ENCODE measurements at places on chromosomes 7 and 10. TPM values are rescaled to one million over a fixed set of nuclear protein-coding genes. Genes with fewer than 3 reads are reported as not detected.
A peak's percentile ranks its signal among the peaks of the same experiment; 100 is the strongest.

- peak; percentile 40 for DNase-seq
These were observed 140.9 kb upstream of the NRBF2 start for GRCh38 chr10:62992145-62992721.

GRCh38 chr10:89490596-89491335 is 44.6 kb downstream of the SLC16A12 start:
- no peak for DNase-seq

GRCh38 chr7:114901771-114902170 is 20.1 kb upstream of the MDFIC start:
- no peak for DNase-seq

DNA sequence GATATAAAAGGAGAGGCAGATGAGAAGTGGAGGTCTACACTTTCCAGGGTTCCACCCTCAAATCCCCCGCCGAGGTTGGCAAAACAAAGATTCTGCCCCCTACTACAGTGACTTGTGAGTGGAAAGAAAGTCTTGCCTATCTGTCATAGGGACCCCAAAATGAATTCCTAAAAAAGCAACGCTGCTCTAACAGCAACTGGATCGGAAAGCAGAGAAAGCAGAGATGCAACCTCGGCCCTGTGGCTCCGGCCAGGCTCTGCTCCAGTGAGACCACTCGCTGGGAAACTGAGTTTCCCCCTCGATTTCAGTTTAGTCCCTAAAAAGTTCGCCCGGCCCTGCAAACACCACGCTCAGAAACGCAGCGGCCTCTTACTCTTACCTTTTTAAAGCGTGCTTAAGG is 297.9 kb upstream of the NFE2L3 start:
- no peak for DNase-seq

- no peak for DNase-seq
These were observed 24.4 kb upstream of the C10orf53 start for GRCh38 chr10:49655099-49655498.

- no peak for DNase-seq
These were observed 43.1 kb upstream of the CHCHD3 start for GRCh38 chr7:133124974-133125373.

- peak; percentile 56 for DNase-seq
These were observed 72.6 kb downstream of the FAM53B start for GRCh38 chr10:124671486-124672075.

- no peak for DNase-seq
These were observed 417.5 kb downstream of the DPP6 start for GRCh38 chr7:154469652-154470051.

- DNase-seq: no peak
These were observed 484.7 kb upstream of the PODXL start for GRCh38 chr7:132041108-132041507.

- no peak for DNase-seq
These were observed 353.5 kb upstream of the LRGUK start for GRCh38 chr7:133773601-133774000.

GRCh38 chr7:129969881-129970446 is 17.2 kb upstream of the UBE2H start:
- DNase-seq: peak; percentile 95

GRCh38 chr7:135716677-135717238 is 11.2 kb downstream of the SLC13A4 start:
- no peak for DNase-seq

GRCh38 chr7:140201393-140201792 is 24.6 kb upstream of the KDM7A start:
- no peak for DNase-seq

TUBB8 gene
- total RNA-seq: not detected

NOS3 gene
- total RNA-seq: not detected

SUN3 gene
- total RNA-seq: 0.45 TPM

C10orf62 gene
- total RNA-seq: not detected

SPDYE2 gene
- total RNA-seq: not detected

SPDYE2B gene
- not detected for total RNA-seq

CREB5 gene
- total RNA-seq: 19.4 TPM

NUTM2E gene
- total RNA-seq: 0.03 TPM

RAB18 gene
- 28.2 TPM for total RNA-seq

All from SK-MEL-5 (cell line).